Activated T-cell treated with anti-CD3 and anti-CD28 coated beads, Interleukin-2, amount 50 U/mL, for 72 hours (primary cell): ENCODE measurements at places on chromosomes 7 and 10. TPM values are rescaled to one million over a fixed set of nuclear protein-coding genes. Genes with fewer than 3 reads are reported as not detected.

- no peak for DNase-seq
These were observed 25.3 kb downstream of the TNS3 start for GRCh38 chr7:47556511-47557180.

GRCh38 chr7:73885975-73886798 is 25.2 kb downstream of the TMEM270 start:
- DNase-seq, result no peak

DNA sequence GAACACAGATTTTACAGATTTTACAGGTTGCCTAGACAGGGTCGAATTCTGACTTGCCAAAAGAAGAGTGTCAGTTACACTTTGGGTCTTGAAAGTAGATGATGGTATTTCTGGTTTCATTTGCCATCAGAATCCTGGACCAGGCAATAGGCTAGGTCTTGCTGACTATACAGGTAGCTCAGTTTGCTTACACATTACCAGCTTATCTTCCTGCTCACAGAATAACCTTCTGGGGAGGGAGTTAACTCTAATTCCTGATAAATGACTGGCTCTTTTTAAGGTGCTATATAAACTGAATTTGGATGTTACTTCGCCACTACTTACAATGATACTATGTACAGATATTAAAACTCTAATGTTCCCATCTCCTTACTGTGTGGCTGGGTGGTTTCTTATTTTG is 39.8 kb downstream of the GBF1 start:
- no peak for DNase-seq

GRCh38 chr7:105611856-105612775 is 30.8 kb upstream of the EFCAB10 start:
- DNase-seq, result no peak

GRCh38 chr10:34666008-34666704 is 148.9 kb downstream of the PARD3 start:
- DNase-seq, result no peak

DNA sequence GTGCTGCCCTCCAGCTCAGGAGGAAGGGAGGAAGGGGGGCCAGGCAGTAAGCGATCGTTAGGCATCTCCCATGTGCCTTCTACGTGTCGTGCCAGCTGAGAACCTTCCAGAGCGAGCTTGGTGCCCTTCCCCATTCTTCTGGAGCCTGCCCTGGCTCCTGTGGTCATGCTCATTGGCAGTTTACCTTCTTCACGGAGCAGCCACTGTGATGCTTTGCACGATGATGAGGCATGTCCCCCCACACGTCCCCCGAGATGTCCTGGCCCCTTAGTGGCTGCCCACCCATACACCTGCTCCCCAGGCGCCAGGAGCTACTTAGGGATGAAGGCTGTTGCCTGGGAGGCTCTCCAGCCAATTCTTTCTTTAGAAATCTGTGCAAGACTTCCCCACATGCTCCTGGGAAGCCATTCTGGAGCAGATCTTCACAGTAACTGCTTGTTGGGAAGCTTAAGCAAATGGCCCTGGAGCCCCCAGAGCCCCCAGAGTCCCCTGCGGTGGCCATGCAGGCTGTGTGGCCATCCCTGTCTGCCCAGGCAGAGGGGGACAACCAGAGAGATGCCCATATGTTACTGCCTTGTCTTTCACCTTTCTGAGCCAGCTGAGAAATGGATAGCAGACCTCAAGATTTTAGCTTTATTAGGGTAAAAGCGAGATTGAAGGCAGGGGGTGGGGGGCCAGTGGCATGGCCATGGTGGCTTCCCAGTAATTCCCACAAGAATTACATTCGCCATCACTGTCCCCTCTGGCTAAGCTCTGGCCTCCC is 199.0 kb downstream of the EBF3 start:
- DNase-seq, result no peak

DNA sequence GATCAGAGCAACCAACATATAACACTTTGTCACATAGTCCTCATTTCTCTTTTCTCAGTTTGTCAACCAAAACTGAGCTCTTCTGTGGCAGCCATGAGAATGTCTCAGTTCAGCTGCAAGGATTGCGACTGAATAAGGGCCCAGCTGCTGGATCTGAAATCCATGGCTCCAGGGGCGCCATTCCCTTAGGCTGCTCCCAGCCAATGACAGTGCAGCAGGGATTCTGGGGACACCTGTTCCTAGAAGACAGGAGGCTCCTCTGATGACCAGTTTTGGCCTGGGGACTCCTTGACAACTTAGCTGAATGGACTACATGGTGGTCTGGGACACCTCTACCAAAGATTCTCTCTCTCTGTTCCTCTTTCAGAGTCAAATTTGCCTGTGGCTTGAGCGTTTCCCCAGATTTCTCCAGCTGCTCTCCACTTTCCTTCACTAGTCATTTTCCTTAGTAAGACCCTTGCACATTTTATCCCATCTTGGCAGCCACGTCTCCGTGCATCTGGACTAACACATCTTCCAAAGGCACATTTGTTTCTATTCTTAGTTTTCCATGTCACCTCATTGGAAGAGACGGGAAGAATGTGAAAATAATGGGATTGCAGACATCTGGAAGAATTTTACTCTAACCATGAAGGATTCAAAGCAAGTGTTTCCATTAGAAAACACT is 28.1 kb upstream of the KIF5B start:
- no peak for DNase-seq

DNA sequence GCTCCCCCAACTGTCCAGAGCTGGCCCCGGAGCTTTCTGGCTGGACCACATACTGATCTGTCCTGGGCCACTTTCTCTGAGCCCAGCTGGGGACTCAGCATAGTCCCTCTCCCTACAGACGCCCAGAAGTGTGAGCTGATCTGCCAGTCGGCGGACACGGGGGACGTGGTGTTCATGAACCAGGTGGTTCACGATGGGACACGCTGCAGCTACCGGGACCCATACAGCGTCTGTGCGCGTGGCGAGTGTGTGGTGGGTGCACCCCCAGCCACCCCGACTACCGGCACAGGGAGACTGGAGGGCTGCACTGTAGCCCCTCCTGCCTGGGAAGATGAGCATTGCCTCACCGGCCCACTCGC is 41.8 kb downstream of the TBATA start:
- no peak for DNase-seq

- DNase-seq, result no peak
These were observed 22.2 kb downstream of the FAM20C start for GRCh38 chr7:214410-215212.

DNA sequence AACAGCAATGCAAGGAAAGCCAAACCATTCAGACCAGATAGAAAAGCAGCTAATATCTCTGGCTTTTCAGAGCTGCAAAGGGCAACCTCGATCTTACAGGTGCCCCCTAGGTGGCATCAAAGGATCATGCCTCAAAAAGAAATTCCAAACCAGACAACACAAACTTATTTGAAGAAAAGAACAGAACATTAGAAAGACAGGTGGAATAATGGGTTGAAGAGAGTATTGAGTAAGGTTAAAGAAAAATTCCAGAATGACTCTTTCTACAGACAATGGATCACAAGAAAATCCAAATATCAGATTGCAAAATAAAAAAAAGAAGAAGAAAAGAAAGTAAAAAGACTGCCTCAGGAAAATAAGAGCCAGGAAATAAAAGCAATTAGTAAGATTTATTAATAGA is 213.7 kb downstream of the ELMO1 start:
- no peak for DNase-seq

DNA sequence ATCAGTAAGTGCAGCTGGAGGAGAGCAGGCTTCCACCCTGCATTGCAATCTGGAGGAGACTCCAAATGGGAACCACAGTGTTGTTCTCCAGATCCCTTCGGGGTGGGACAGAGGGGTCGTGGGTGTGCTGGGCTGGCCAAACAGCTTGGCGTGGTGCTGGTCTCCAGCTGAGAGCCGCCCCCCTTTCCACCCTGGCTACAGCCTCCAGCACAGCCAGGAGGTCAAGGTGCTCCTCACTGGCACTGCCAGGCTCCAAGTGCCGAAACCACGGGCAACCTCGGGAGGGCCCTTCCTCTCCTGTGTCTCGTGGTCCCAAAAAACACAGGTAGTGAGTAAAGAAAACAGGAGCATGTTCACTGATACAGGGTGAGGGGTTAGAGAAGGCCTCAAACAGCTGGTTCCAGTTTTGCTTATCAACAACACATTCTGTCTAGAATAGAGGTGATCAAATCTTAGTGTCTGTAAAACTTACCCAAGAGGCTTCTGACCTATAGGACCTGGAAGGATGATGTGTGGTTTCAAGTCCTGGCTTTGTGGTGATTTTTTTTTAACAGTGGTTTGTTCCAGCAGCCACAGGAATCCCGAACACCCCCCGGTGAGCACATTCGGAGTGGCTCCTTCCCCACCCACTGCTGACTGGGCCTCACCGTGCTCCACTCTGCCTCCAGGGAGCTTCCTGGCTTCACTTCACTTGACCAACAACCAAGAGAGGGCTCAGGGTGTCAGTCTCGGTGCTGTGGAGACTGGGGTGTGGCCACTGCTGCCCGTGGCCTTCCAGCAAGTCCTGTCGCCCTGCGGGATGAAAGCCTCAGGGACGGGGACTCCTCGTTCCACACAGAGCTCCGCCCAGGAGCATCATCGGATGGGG is 31.2 kb upstream of the EN2 start:
- no peak for DNase-seq

GRCh38 chr10:61793760-61794703 is 107.5 kb upstream of the ARID5B start:
- DNase-seq, result no peak

- no peak for DNase-seq
These were observed 19.0 kb downstream of the VPS41 start for GRCh38 chr7:38889872-38890432.

DNA sequence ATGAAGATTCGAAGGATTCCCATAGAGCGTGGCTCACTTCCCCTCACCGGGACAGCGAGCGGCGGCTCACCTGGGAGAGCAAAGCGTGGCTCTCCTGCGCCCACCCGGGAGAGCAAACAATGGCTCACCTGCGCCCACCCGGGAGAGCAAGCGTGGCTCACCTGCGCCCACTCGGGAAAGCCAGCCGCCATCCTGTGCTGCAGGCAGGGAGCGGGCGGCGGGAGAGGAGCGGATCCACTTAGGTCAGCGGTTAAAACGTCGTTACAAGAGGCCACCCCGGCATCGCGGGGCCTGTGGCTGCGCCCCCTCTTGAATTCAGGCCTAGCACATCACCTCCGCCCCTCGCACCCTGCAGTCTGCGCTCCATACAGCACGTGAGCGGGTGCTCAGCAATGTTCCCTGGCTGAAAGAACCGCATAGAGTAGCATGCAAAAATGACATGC is 461 bp upstream of the FIGNL1 start:
- peak; percentile 41 for DNase-seq

DNA sequence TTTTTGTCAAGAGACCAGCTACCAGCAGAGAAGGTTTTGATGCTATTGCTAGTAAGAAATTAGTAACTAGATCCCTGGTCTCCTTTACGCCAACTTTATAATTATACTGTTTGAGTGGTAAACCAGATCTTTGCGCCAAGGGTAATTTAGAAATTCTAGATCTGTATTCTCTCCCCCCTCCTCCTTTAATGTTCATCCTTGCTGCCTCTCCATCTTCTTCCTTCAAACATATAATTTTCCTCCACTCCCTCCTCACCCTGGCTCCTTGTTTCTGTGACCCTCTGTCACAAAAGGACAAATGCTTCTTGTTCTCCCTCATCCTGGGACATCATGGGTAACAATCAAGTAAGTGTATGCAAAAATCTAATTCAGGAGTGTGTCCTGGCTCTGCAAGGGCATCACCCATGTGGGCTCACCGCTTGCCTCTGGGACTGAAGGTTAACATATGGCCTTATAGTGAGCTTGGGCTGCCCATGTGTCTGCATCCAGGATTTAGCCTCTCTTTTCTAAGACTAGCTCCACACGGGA is 121.2 kb downstream of the BAMBI start:
- DNase-seq, result no peak

DNA sequence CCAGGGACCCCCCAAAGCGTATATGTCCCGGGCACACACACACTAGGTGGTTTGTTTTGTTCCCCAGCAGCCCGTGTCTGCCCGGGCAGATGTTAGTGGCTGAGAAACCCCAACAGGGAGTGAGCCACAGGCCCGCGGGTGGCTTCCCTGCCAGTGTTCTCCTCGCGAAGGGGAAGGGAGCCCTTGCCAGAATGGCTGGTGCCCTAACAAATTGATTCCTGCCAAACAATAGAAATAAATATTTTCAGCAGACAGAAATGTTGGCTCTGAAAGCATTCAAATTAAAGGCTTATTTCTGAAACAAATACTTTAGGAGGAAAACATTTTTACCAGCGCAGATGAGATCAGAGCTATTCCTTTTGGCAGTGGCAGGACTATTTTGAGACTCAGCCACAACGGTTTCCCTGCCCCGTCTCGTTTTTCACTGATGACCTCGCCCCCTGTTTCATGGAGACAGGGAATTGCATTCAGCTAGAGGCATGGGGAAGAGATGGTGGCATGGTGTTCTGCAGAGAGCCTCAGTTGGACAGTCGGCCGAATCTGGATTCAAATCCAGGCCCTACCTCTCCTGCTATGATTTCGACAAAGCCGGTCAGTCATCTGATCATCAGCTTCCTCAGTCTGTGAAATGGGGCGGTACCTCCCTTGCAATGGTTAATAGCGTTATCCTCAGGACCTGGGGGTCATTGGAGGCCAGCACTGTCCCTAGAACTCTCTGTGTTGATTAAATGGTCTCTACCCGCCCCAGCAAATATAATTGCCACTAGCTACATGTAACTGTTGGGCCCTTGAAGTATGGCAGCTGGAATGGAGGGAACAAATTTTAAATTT is 84.5 kb downstream of the CUX1 start:
- DNase-seq, result no peak

DNA sequence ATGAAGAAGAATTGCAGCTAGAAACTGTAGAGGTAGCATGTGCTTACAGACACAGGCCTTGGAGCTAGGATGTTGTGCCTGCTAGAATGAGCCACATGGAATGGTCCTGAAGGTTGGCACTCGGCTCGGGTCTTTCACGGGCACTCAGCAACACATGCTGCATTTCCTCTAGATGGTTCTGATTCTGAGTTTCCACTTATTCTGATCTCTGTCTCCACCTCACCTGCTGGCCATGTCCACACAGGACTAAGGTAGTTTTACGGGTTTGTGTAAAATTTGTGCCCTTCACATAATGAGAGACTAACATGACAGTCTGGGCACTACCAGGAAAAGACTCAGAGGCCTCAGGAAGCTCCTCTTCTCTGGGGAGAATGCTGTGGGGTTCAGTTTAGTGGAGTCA is 444.8 kb upstream of the MKI67 start:
- no peak for DNase-seq

The ADCYAP1R1 gene
- total RNA-seq, result 0.12 TPM

The ADAM8 gene
- total RNA-seq, result 218 TPM

The EPDR1 gene
- total RNA-seq, result 2.6 TPM

The CFAP70 gene
- 1.1 TPM for total RNA-seq

The CTBP2 gene
- total RNA-seq, result 0.72 TPM

The ANKRD30A gene
- total RNA-seq, result not detected

The LMOD2 gene
- total RNA-seq, result not detected

The CARD11 gene
- total RNA-seq, result 101 TPM

The THSD7A gene
- total RNA-seq, result not detected

The PDLIM1 gene
- total RNA-seq, result 1.4 TPM

The TAS2R3 gene
- 1.8 TPM for total RNA-seq

The ADRB1 gene
- not detected for total RNA-seq

The LIPK gene
- not detected for total RNA-seq

The NUTM2E gene
- not detected for total RNA-seq
